Osteocyte (in vitro differentiated cells): ENCODE measurements at places on chromosomes 5 and 9. TPM values are rescaled to one million over a fixed set of nuclear protein-coding genes. Genes with fewer than 3 reads are reported as not detected.

Gene SH3GL2
- total RNA-seq, result 0.16 TPM in 1 of 2 replicates, not detected in the other

Gene LTC4S
- 1.1 and 2.4 TPM in 2 replicates for total RNA-seq

DNA sequence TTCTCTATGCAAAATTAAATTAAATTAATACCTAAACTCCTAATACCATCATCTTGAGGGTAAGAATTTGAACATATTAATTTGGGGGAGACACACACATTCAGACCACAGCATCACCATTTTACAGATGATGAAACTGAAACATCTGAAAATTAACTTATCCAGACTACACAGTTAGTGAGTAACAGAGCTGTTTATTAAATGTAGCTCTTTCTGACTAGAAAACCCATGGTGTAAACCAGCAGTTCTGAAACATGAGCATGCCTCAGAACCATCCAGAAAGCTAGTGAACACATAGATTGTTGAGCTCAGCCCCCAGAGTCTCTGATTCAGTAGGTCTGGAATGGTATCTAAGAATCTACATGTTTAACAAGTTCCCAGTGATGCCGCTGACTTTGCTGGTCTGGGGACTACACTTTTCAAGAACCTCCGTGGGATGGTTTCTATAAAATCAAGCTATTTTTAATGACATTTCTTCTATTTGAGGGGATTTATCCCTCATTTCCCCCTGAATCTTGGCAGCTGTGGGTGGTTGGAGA, 113.5 kb downstream of the RORB start:
- H3K27me3 ChIP-seq, result no peaks in the 10 kb centered on the region
- no peak for DNase-seq
- no peaks in the 10 kb centered on the region for H3K4me1 ChIP-seq
- no peak overlapping the region for H3K27ac ChIP-seq

DNA sequence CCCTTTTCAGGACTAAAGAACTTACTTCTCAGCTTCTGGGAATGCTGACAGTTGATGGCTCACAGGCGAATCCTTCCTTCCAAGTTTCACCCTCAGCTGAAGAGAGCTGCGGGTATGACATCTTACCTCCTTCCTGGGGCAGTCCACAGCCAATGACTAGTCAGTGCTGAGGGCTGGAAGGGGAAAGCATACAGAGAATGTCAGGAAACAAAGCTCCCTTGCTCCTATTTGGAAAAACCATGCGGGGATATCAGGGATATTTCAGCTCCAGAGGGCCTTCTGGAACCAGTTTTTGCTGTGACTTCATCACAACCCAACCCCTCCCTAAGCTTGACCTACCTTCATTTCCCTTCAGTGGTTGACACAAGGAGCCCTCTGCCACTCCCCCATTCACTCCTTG, 15.7 kb downstream of the FTMT start:
- peaks cover 36% of the 10 kb centered on the region for H3K27me3 ChIP-seq
- no peak overlapping the region for H3K27ac ChIP-seq
- DNase-seq, result no peak
- H3K36me3 ChIP-seq, result no peaks in the 10 kb centered on the region
- H3K4me3 ChIP-seq, result no peak overlapping the region

DNA sequence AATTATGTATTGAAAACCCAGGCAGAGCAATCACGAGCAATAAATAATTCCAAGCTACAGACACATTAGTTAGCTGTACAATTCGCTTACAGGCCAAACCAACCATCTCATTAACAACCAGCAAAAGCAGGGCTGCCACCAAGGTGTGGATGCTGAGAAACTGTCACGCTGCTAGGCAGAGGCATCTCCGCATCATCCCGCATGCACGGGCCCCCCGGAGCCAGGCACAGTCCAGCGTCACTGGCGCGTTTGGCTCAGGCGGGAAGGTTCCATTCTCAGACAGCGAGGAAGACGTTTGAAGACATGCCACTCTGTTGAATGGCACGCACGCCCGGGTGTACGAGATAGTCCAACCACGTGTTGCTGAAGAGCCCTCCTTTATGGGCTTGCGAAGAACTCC, 184.0 kb downstream of the OLFM1 start:
- no peak overlapping the region for H3K4me3 ChIP-seq
- no peaks in the 10 kb centered on the region for H3K36me3 ChIP-seq
- DNase-seq, result no peak
- H3K27ac ChIP-seq, result no peak overlapping the region
